Activated CD8-positive, alpha-beta T cell treated with anti-CD3 and anti-CD28 coated beads, Interleukin-2, amount 10 ng/mL, durations not matched to agents 7 days and 5 days (primary cell): ENCODE measurements at places on chromosomes 6 and 20. TPM values are rescaled to one million over a fixed set of nuclear protein-coding genes. Genes with fewer than 3 reads are reported as not detected.

SMLR1 gene
- total RNA-seq: not detected

BTNL2 gene
- not detected for total RNA-seq

C4A gene
- total RNA-seq: 3.6 TPM

TTK gene
- total RNA-seq: 47.8 TPM

HFE gene
- total RNA-seq: 4.3 TPM

DNA sequence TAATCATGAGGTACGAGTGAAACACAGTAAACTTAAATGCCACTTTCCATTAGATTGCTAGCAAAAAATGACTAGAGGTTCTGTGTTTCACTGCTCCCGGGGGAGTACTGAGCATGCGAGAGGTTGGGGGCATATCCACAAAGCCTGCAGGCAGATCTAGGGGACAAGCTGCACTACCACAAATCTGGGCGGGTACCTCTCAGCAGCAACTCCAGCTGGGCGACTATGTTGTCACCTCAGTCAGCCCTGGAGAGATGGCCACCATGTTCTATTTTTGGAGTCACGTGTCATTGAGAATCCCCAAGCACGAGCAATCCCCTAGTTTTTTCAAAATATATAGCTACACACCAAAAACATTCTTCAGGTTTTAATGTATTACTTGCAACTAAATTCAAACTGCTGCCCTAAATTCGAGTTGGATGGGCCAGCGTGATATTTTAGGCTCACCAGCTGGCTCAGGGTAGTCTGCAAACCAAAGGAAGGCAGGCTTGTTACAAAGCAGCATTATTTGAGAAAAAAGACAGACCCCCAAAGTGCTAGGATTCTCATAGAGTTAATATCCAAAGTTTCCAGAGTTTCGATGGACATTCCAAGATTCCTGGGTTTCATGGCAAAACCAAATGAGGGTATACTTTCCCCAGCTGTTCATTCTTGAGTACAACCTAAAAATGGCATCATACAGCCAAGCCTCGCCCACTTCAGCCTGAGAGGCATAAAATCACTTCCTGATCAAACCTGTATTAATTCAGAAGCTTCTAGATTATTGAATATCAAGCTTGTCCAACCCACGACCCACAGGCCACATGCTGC is 24.1 kb upstream of the MYLIP start:
- DNase-seq: no peak

- no peak for DNase-seq
These were observed 93.4 kb downstream of the ZMYND8 start for GRCh38 chr20:47263080-47263464.
